ENCODE measurements at places on chromosomes 3 and 15.

DNA sequence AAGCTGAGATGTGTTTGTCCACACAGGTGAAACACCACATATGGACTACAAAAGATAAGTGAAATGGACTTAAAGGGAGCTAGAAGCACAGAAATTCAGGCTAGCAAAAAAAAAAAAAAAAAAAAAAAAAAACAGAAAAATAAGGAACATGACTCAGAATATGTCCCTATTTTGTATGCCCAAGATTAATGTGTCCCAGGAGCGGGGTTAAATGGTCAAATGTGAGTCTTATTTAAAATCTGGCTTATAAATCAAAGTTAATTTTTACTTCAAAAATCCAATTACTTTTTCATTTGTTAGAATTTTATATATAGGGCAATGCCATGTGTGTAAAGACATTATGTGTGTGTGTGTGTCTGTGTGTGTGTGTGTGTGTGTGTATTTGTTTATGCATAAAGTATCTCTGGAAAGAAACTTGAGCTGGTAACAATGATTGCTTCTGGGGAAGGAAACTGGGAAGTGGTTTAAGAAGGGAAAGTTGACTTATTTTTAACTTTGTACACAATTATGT, 986.5 kb downstream of the ROBO2 start:
- DNase-seq, result no peak

- no peak for DNase-seq
Observed at GRCh38 chr3:127675651-127676391, 3.1 kb downstream of the ABTB1 start.

DNA sequence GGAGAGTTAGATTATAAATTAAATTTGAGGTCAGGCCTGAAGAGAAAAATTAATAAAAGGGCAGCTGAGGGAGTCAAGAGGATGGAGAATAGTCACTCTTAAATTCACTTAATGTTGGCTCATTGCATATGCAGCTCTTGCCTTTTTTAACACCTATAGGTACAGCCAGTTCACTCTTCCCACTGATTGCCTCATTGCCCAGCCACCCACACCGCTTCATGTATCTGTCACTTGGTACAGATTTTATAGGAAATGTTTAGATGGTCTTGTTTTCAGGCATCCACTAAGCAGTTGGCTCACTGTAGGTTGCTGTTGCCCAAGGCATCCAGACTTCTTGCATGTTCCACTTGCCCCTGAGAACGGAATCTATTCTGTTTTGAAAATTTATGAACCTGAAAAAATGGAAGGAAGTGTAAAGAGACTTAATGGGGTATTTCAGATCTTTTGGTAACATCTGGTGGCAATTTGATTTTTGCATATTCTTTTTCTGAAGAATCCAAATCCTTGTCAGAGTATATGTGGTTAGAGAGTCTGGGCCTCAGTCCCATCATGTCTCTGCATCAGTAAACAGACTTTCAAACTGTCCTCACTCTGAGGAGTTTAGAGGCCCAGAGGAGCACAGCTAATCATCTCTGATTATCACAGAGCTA, 151.9 kb downstream of the RBPMS2 start:
- DNase-seq, result no peak

GRCh38 chr3:37588758-37589157, 272.9 kb upstream of the CTDSPL start:
- DNase-seq, result no peak

All from LoVo (cell line).